ENCODE measurements at places on chromosomes 1 and 21. TPM values are rescaled to one million over a fixed set of nuclear protein-coding genes. Genes with fewer than 3 reads are reported as not detected.

The GPR25 gene
- total RNA-seq = not detected

The NBPF6 gene
- total RNA-seq = not detected

The PER3 gene
- 6.9 TPM for total RNA-seq

The LZIC gene
- 19.7 TPM for total RNA-seq

The GSTM5 gene
- 22.9 TPM for total RNA-seq

The MANEAL gene
- 2.6 TPM for total RNA-seq

The CELA3A gene
- not detected for total RNA-seq

The PADI2 gene
- 2.8 TPM for total RNA-seq

The STUM gene
- total RNA-seq = 3.0 TPM

The VCAM1 gene
- 11.3 TPM for total RNA-seq

The BARHL2 gene
- total RNA-seq = not detected

The PLK3 gene
- 1.8 TPM for total RNA-seq

The LEMD1 gene
- 1.6 TPM for total RNA-seq

The MAP10 gene
- total RNA-seq = 0.59 TPM

The MSTO1 gene
- 16.7 TPM for total RNA-seq

The SMPDL3B gene
- total RNA-seq = not detected

The LIPI gene
- total RNA-seq = not detected

The AMY1B gene
- total RNA-seq = 1.1 TPM

The PPM1J gene
- total RNA-seq = 2.6 TPM

The TMEM59 gene
- total RNA-seq = 296 TPM

The COP1 gene
- 78.9 TPM for total RNA-seq

The PCAT6 gene
- total RNA-seq = not detected

The DPT gene
- 43.7 TPM for total RNA-seq

The CFHR3 gene
- not detected for total RNA-seq

The DUSP23 gene
- total RNA-seq = 121 TPM

The SLC25A44 gene
- 14.6 TPM for total RNA-seq

The LAD1 gene
- total RNA-seq = 4.8 TPM

The NHLH1 gene
- not detected for total RNA-seq

The CRYBG2 gene
- total RNA-seq = not detected

The KCNT2 gene
- total RNA-seq = 20.5 TPM

The S100A3 gene
- total RNA-seq = not detected

The SLFNL1 gene
- 31.3 TPM for total RNA-seq

The C1orf116 gene
- 0.62 TPM for total RNA-seq

The HRNR gene
- total RNA-seq = not detected

The EPHA2 gene
- total RNA-seq = 7.9 TPM

The FCGR2B gene
- total RNA-seq = 3.9 TPM

The CLIC6 gene
- 0.69 TPM for total RNA-seq

The RGL1 gene
- total RNA-seq = 92.9 TPM

The PTPRC gene
- 12.7 TPM for total RNA-seq

The HMGCS2 gene
- total RNA-seq = not detected

Data from uterus (tissue), 4 donors.